Vagina (tissue), 2 donors: ENCODE measurements at places on chromosomes 16 and 17.
A peak's percentile ranks its signal among the peaks of the same experiment; 100 is the strongest.

GRCh38 chr17:61175298-61176142 lies 224.1 kb upstream of the TBX2 start:
- DNase-seq = no peak

GRCh38 chr17:50047488-50048126 lies 8.3 kb upstream of the ITGA3 start:
- DNase-seq = no peak

- DNase-seq = no peak
Measured at GRCh38 chr16:67509016-67509415, 19.6 kb upstream of the RIPOR1 start.

DNA sequence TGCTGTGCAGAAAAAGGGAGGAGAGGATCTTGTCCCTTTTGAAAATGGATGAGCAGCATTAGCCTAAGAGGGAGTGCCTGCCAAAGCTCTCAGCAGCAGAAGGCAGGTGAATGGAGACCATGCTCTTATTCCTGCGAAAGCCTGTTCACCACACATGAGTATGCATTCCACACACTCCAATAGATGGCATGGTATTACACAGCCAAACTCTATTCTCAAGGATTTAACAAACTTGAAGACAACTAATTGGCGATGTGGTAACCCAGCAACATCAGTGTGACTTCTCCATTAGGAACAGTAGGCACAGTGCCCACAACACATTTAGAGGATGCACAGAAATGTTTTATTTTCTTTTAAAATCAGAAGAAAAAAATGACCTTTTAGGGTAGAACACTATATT lies 77.8 kb downstream of the CDH11 start:
- no peak for DNase-seq

- DNase-seq = no peak
Measured at GRCh38 chr16:56263711-56264608, 72.7 kb downstream of the GNAO1 start.

GRCh38 chr16:49603956-49604355 lies 230.4 kb downstream of the C16orf78 start:
- DNase-seq = peak; percentile 76

- DNase-seq = no peak
Measured at GRCh38 chr16:57736419-57737351, 1.1 kb downstream of the KATNB1 start.

GRCh38 chr16:67948015-67948414 lies 4.1 kb upstream of the LCAT start:
- no peak for DNase-seq

DNA sequence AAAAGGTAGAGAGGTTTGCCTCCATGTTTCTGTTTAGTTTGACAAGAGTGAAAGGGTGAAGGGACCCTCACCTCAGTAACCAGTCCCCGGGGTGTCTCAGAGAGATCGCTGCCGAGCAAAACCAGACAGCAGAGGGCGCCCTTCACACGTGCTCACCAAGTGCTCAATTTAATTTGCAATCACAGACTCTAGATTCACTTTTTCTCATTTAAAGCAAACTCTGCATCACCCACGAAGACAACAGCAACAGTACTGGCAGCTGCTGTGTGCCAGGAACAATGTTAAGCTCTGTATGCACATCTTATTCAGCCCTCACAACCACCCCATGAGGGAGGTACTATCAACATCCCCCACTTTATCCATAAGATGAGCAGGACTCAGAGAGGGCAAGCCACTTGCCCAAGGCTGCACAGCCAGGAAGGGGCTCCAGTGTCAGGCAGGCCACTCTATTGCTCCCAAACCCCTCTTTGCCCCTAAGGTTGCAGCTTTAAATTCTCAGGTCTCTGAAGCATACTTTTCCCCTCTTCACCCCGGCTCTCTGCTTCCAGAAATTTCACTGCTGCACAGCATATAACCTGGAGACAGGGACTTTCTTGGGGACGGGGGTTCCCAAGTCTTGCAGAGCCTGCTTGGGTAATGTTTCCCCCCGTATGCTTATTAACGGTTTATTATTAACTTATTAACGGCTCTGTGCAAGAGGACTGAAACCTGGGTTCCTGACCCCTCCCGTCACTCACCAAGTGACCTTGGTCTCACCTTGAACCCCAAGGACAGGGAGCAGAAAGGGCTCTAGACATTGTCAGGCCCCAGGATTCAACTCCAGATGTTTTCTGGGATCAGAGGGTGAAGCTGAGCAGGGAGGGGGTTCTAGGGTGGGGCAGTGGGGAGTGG lies 70.9 kb downstream of the CNGB1 start:
- DNase-seq = no peak

- no peak for DNase-seq
Measured at GRCh38 chr17:41658846-41659245, 29.8 kb upstream of the EIF1 start.

- DNase-seq = no peak
Measured at GRCh38 chr17:39082482-39082881, 69.0 kb downstream of the PLXDC1 start.

DNA sequence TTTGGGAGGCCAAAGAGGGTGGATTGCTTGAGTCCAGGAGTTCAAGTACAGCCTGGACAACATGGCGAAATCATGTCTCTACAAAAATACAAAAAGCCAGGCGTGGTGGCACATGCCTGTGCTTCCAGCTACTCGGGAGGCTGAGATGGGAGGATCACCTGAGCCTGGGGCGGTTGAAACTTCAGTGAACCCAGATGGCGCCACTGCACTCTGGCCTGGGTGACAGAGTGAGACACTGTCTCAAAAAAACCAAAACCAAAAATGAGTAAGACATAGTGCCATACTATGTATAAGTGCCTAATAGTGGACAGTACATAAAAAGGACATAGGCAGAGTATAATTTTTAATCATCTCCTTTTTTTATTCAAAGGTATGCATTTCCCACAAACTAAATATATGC lies 4.0 kb downstream of the CTC1 start:
- no peak for DNase-seq

- no peak for DNase-seq
Measured at GRCh38 chr17:76539631-76540271, at the start of gene PRCD. Gene PRCD, plus strand, starts transcription at chr17:76540044. Its CDS starts 98 bp downstream, at chr17:76540142.

GRCh38 chr16:22955461-22956070 lies 141.6 kb downstream of the HS3ST2 start:
- DNase-seq = no peak

- no peak for DNase-seq
Measured at GRCh38 chr16:10255728-10256127, 73.5 kb upstream of the GRIN2A start.

GRCh38 chr16:69014811-69015210 lies 90.6 kb upstream of the HAS3 start:
- no peak for DNase-seq

DNA sequence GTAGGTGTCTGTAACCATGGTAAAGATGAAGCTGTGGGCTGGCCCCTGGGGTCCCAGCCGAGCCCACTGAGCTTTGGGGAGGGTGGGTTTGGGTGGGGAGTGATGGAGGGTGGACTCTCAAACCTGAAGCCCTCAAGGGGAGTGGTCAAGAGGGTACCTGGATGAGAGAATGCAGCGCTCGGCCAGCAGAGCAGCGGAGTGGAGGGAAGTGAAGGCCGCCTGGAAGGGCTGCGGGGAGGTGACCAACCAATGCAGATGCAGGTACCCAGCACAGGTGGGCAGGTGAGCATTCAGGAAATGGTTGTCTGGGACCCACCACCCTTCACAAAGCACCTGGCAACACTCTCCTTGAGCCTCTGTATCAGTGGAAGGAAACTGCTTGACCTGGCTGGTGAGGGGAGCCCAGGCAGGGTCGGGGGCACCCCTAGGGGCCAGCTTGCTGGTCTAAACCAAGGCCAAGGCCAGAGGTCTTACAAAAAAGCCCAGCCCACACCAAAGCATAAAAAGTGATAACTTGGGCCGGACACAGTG lies 3.4 kb upstream of the SLC5A10 start:
- no peak for DNase-seq

GRCh38 chr16:29820271-29820701 lies at the start of gene MVP:
Gene MVP, plus strand, starts transcription at chr16:29820462. Its CDS starts 10,088 bp downstream, at chr16:29830550.
- DNase-seq = peak; percentile 90

DNA sequence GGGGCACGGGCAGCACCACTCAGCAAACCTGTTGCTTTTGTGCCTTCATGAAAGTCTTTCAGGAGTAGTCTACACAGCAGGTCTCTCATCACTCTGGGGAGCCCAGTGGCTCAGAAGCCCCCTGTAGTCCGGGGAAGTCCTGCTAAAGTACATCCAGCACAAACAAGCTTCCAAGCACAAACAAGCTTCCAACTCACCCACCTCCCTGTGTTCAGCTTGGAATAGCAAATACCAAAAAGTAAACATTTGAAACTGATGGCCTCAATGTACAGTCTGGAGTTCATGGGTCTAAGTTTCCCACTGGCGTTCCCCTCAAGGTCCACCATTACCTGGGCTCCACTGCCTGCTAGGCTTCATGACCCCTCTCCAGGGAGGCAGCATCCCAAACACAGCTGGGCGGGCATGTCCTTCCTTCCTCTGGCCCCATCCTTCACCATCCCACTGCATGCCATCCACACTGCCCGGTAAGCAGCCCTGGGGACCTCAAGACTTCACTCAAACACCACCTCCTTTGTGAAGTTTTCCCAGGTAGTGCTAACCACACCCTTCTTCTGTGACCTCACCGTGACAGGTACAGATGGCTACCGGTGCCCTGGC lies 62.8 kb upstream of the SIAH1 start:
- no peak for DNase-seq

DNA sequence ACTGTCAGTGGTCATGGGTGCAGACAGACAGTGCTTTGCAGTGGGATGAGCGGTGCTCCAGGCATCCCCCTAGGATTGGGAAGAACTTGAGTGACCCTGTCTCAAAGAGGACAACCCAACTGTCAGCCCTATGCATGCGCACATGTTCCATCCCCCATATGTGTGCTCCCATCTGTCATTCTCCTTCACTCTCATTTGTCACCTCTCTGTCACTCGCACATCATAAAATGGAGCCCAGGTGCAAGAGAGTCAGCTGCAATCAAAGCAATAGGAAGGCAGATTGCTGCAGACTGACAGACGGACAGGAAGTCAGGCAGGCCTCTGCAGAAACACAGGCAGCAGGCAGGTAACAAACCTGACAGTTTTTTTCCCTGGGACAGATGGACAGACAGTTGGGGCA lies 101.8 kb upstream of the CCL1 start:
- DNase-seq = no peak

DNA sequence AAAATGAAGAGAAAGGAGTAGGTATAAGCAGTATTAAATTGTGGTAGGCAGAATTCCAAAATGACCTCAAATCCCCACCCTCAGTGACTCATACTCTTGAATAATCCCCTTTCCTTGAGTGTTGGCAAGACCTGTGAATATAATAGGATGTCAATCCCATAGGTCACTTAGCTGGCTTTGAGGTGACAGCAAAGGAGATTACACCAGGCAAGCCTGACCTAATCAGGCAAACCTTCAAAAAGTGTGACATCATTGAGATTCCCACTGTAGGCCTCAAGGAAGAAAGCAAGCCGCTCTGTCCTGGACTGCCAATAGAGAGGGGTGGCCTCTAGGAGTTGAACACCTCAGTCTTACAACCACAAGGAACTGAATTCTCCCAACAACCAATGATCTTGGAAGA lies 535.2 kb downstream of the RBFOX1 start:
- no peak for DNase-seq

GRCh38 chr17:29524692-29525091 lies 42.1 kb downstream of the ABHD15 start:
- DNase-seq = no peak

DNA sequence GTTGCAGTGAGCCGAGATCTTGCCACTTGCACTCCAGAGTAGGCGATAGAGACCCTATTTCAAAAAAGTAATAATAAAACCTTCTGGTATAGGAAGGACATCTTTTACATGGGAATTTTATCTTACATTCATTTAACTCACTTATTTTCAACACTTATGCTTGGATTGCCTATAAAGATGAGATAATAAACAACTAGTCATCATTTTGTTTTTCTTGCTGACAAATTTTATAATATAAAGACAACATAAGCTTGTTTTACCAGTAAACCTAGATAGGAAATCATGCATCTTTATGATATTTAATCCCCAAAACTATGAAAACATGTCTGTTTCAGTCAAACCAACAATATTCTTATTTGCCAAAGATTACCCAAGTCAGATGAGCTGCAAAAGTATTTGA lies 17.0 kb downstream of the ABCC3 start:
- DNase-seq = no peak

GRCh38 chr17:36461330-36462110 lies 25.0 kb upstream of the ZNHIT3 start:
- DNase-seq = no peak

- peak; percentile 96 for DNase-seq
Measured at GRCh38 chr17:42577532-42578281, at the start of gene PSMC3IP. Gene PSMC3IP, minus strand, starts transcription at chr17:42577729. Its CDS starts 43 bp downstream, at chr17:42577686.

- no peak for DNase-seq
Measured at GRCh38 chr16:49800876-49801275, 55.0 kb downstream of the ZNF423 start.

GRCh38 chr16:80993307-80993706 lies 13.4 kb downstream of the CMC2 start:
- no peak for DNase-seq

DNA sequence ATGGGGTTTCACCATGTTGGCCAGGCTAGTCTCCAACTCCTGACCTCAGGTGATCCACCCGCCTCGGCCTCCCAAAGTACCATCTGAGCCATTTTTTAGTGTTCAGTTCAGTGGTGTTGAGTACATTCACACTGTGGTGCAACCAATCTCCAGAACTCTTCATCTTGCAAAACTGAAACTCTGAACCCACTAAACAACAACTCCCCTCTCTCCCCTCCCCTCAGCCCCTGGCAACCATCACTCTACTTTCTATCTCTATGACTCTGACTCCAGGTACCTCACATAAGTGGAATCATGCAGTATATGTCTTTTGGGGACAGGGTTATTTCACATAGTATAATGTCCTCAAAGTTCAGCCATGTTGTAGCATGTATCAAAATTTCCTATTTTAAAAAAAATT lies 18.7 kb upstream of the MAPK3 start:
- no peak for DNase-seq

DNA sequence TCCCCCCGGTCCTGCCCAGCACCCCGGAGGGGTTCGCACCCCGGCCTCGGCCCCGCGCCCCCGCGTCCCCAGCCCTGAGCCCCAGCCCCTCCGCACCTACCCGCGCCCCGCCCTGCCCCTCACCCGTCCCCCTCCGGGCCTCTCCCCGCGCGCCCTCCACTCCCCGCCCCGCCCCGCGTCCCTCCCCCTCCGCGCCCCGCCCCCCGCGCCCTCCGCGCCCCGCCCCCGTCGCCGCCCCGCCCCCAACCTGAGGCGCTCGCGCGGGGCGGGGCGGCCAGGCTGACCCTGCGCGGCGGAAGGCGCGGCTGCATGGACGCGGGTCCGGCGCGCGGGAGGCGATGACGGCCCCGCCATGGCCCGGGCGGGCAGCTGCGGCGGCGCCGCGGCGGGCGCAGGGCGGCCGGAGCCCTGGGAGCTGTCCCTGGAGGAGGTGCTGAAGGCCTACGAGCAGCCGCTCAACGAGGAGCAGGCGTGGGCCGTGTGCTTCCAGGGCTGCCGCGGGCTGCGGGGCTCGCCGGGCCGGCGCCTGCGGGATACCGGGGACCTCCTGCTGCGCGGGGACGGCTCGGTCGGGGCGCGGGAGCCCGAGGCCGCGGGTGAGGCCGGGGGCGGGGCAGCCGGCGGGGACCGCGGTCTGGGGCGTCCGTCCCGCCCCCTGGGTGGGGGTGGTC lies at the start of gene SPIRE2:
SPIRE2 (plus strand) TSS at position 277 of the 671 bp plus-strand sequence; CDS start at position 353, 76 bp downstream.
- no peak for DNase-seq

GRCh38 chr16:11535494-11535893 lies 51.2 kb downstream of the LITAF start:
- no peak for DNase-seq
